ENCODE measurements at places on chromosomes 4 and X.
A peak's percentile ranks its signal among the peaks of the same experiment; 100 is the strongest.

- no peaks in the 10 kb centered on the region for H3K36me3 ChIP-seq
- H3K27me3 ChIP-seq, result no peaks in the 10 kb centered on the region
- no peak for DNase-seq
- no peaks in the 10 kb centered on the region for H3K4me1 ChIP-seq
- H3K4me3 ChIP-seq, result no peak overlapping the region
- H3K27ac ChIP-seq, result no peak overlapping the region
These were observed 46.6 kb upstream of the MAGEC2 start for GRCh38 chrX:142251680-142252079.

- H3K27ac ChIP-seq, result no peak overlapping the region
- H3K36me3 ChIP-seq, result no peaks in the 10 kb centered on the region
- no peak overlapping the region for H3K4me3 ChIP-seq
- no peak for DNase-seq
These were observed 2616.0 kb downstream of the ARAP2 start for GRCh38 chr4:33628296-33628695.

DNA sequence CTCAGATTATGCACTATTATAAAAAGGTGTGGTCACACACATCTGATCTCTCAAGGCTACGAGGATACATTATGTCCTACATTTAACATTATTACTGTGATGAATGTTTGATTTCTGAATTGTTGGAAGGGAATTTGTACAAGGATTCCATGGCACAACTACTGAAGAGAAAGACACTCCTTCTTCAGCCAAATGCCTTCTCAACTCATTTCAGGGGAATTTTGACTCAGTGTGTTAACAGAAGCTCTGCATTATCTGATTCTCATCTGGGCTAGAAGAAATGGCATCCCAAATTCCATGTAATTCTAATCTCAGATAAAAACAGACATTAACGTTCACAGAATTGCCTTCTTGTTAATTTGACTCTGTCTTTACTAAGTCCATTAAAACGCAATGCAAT lies 477.7 kb downstream of the PDGFC start:
- no peaks in the 10 kb centered on the region for H3K27me3 ChIP-seq
- no peaks in the 10 kb centered on the region for H3K36me3 ChIP-seq
- DNase-seq, result no peak
- peaks cover 3% of the 10 kb centered on the region for H3K4me1 ChIP-seq
- H3K27ac ChIP-seq, result no peak overlapping the region

GRCh38 chr4:54937501-54937900 lies 187.9 kb downstream of the KDR start:
- H3K27me3 ChIP-seq, result peaks cover 2% of the 10 kb centered on the region
- no peak overlapping the region for H3K4me3 ChIP-seq
- H3K27ac ChIP-seq, result no peak overlapping the region
- no peaks in the 10 kb centered on the region for H3K36me3 ChIP-seq
- DNase-seq, result no peak

- no peak overlapping the region for H3K27ac ChIP-seq
- no peaks in the 10 kb centered on the region for H3K27me3 ChIP-seq
- H3K4me3 ChIP-seq, result no peak overlapping the region
- H3K4me1 ChIP-seq, result no peaks in the 10 kb centered on the region
These were observed 20.0 kb downstream of the CLDN22 start for GRCh38 chr4:183300070-183300469.

- no peak for DNase-seq
- H3K4me1 ChIP-seq, result peaks cover 11% of the 10 kb centered on the region
- H3K4me3 ChIP-seq, result no peak overlapping the region
- H3K27ac ChIP-seq, result no peak overlapping the region
- H3K36me3 ChIP-seq, result no peaks in the 10 kb centered on the region
These were observed 61.3 kb upstream of the CRMP1 start for GRCh38 chr4:5954056-5954760.

DNA sequence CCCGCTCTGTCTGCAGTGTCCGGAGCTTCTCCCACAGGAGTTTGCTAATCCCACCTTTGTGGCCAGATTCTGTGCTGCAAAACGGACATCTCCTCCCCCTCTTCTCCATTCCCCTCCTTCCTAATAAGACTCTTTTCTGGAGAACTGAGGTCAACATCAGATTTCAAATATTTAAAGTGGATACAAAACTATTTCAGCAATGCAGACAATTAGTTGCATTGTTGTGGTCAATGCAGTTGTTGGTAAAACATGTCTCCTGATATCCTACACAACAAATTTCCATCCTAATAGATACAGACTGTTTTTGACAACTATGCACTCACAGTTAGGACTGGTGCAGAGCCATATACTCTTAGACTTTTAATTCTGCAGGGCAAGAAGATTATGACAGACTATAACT lies 5.1 kb upstream of the MCUB start:
- H3K27ac ChIP-seq, result no peak overlapping the region
- peaks cover 8% of the 10 kb centered on the region for H3K4me1 ChIP-seq
- H3K4me3 ChIP-seq, result no peak overlapping the region
- no peaks in the 10 kb centered on the region for H3K36me3 ChIP-seq
- no peaks in the 10 kb centered on the region for H3K27me3 ChIP-seq
- no peak for DNase-seq

DNA sequence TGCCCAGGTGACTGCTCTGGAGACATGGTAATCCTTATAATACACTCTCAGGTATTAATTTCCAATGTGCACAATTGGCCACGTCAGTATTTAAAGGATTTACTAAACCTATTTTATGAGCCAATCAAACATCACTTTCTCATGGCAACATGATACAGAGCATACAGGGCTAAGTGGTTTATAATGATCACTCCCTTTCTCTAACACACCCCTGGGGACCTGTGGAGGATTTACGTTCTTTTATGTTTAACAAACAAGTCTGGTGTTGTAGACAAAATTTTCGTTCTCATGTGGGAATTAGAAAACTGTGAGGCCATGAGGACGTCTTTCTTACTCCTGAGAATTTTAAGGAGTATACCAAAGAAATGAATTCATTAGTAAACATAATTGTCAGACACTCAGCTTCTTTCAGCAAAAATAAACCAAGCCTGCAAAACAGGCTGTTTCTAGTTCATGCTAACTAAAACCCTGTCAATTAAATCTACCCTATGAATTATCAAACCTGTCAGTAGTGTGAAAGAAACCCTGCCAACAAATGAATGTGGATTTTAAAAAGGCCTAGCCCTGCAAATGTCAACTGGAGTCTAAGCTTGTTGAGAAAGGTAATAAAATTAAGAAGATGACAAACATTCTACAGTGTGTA lies 155.8 kb downstream of the PDGFC start:
- H3K4me1 ChIP-seq, result no peaks in the 10 kb centered on the region
- no peak overlapping the region for H3K4me3 ChIP-seq
- no peak overlapping the region for H3K27ac ChIP-seq
- no peaks in the 10 kb centered on the region for H3K27me3 ChIP-seq

DNA sequence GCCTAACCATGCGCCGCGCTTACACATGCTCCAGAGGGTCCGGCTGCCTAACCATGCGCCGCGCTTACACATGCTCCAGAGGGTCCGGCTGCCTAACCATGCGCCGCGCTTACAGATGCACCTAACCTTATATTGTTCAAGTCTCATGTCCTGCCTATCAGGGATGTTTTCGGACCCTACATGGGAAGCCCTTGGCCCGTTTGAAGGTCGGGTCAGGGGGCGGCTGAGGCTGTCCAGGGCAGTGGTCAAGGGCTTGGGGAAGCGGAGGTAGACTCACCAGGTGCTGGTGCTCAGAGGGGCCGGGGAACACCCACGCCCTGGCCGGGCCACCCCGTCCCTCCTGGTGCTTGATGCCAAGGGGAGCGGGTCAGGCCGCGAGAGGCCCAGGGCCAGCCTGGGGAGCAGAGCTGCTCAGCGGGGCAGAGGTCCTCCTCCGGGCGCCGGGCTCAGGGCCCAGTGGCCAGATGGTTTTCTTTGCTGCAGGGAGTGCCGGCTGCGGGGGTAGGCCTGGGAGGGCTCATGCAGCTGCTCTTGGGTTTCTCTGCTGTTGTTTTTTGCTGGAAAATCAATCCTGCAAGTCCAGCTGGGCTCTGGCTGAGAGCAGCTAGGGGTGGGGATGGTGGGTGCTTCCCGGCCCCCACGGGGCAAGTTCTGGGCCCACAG lies 35.4 kb upstream of the SPON2 start:
- no peak overlapping the region for H3K27ac ChIP-seq
- DNase-seq, result peak; percentile 83
- H3K36me3 ChIP-seq, result peaks cover 13% of the 10 kb centered on the region
- H3K4me1 ChIP-seq, result peaks cover 60% of the 10 kb centered on the region
- no peaks in the 10 kb centered on the region for H3K27me3 ChIP-seq
- H3K4me3 ChIP-seq, result no peak overlapping the region

DNA sequence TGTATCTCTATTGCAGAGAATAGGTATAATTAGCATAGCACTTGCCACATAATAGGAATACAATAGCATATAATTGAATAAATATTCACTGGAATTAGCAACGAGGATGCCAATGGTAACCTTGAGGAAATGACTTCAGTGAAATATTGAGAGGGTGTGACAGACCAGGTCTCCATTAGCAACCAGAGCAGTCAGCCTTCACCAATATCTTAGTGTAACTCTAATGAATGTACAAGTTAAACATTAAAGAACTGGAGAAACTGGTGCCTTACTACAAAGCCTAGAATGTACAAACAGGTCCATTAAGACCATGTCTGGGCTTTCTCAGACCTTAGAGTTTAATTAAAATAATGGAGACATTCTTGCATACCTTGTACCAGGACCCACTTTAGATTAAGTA lies 143.0 kb downstream of the MAGEB17 start:
- no peak for DNase-seq
- no peaks in the 10 kb centered on the region for H3K4me1 ChIP-seq
- H3K36me3 ChIP-seq, result no peaks in the 10 kb centered on the region
- no peak overlapping the region for H3K4me3 ChIP-seq
- H3K27ac ChIP-seq, result no peak overlapping the region

GRCh38 chr4:139630126-139630495 lies 35.5 kb upstream of the MGST2 start:
- H3K27ac ChIP-seq, result no peak overlapping the region
- no peaks in the 10 kb centered on the region for H3K36me3 ChIP-seq
- DNase-seq, result no peak
- H3K4me1 ChIP-seq, result no peaks in the 10 kb centered on the region

GRCh38 chr4:186191200-186192065 lies at the start of gene CYP4V2:
Gene CYP4V2, plus strand, starts transcription at chr4:186191567. Its CDS starts 257 bp downstream, at chr4:186191824.
- peak within 1 kb of the TSS; percentile 94 for H3K27ac ChIP-seq
- peak; percentile 82 for DNase-seq
- H3K36me3 ChIP-seq, result no peaks in the 10 kb centered on the region

DNA sequence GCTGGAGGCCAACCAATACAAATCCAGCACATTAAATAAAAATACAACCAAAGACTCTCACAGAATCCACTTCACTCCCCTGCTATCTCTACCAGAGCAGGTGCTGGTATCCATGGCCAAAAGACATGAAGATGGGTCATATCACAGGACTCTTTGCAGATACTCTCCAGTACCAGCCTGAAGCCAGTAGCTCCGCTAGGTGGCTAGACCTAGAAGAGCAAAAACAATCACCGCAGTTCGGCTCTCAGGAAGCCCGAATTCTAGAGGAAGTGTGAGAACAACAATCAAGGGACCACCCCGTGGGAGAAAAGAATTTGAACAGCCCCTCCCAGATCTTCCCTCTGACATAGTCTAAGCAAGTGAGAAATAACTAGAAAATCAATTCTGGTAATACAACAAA lies 20.2 kb downstream of the CLIC2 start:
- H3K4me1 ChIP-seq, result no peaks in the 10 kb centered on the region
- H3K27me3 ChIP-seq, result no peaks in the 10 kb centered on the region
- no peak overlapping the region for H3K4me3 ChIP-seq

DNA sequence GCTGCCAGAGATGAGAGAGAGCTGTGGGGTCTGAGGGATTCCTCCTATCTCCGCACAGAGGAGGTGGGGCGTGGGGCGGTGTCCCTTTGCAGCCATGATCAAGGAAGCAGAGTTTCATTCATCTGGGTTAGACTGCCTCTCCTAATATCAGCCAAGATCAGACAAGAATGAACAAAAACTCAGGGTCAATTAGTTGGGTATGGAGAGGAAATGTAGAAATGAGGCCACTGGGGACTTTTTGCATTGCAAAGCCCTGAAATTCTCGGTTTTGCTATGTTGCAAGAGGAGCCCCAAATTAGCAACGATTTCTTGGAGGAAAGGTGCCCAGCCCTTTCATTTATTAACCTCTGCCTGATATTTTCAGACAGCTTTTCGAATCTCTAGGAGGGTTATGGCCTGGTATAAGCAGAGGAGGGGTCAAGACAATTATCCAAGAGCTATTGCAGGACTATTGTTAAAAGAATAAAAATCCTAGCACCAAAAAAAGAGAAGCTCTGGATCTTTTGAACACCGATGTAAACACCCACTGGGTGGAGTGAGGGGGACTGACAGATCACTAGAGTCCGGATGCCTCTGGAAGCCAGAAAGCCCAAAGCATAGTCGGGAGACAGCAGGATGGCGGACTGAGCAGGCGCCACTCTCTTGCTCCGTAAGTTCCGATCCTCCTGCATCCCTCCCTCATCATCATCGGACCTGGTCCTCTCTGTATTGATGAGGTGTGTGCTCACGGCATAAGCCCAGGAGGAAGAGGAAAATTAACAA lies 34.4 kb upstream of the ACSL1 start:
- H3K27ac ChIP-seq, result no peak overlapping the region
- H3K27me3 ChIP-seq, result no peaks in the 10 kb centered on the region
- H3K4me3 ChIP-seq, result no peak overlapping the region
- no peak for DNase-seq

GRCh38 chrX:105738162-105738561 lies 84.2 kb upstream of the NRK start:
- no peaks in the 10 kb centered on the region for H3K27me3 ChIP-seq
- no peaks in the 10 kb centered on the region for H3K4me1 ChIP-seq
- H3K27ac ChIP-seq, result no peak overlapping the region
- no peak overlapping the region for H3K4me3 ChIP-seq
- H3K36me3 ChIP-seq, result no peaks in the 10 kb centered on the region

GRCh38 chrX:115533485-115533884 lies 27.5 kb upstream of the PLS3 start:
- H3K4me3 ChIP-seq, result no peak overlapping the region
- no peak for DNase-seq
- H3K27ac ChIP-seq, result no peak overlapping the region
- H3K27me3 ChIP-seq, result no peaks in the 10 kb centered on the region
- H3K4me1 ChIP-seq, result no peaks in the 10 kb centered on the region

DNA sequence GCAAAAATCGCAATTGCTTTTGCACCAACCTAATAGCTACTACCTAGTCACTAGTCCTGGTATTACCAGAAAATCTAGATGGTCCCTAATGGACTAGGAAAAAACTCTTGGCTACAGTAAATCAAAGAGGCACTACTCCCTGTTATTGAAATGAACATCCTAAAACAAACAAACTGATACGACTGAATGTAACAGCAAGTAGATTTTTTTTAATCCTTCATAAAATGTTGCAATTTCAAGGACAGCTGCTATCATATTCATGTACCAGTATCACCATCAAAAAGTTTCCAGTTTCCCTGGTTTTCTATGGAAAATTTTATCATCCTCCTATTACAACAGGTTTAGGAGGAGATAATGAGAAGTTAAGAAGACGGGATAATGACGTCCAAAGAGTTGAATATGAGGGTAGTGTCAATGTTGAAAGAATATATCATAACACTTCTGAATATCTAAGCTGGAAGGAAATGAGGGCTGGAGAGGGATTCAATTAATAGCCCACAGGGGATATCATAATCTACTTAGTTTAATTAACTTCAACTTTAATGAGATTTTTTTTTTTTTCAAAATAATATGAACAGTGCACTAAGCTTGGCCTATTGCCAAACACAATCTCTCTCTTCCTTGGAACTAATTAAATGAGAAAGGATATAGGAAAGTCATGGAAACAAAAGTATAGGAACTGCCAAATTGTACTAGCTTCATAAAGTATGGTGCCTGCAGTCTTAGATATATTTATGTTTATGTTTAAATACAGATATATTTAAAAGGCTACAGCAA lies 94.8 kb upstream of the SMIM10 start:
- no peak overlapping the region for H3K27ac ChIP-seq
- no peaks in the 10 kb centered on the region for H3K27me3 ChIP-seq
- no peaks in the 10 kb centered on the region for H3K4me1 ChIP-seq
- H3K36me3 ChIP-seq, result no peaks in the 10 kb centered on the region
- no peak for DNase-seq
